ENCODE measurements at places on chromosomes 4 and X.

DNA sequence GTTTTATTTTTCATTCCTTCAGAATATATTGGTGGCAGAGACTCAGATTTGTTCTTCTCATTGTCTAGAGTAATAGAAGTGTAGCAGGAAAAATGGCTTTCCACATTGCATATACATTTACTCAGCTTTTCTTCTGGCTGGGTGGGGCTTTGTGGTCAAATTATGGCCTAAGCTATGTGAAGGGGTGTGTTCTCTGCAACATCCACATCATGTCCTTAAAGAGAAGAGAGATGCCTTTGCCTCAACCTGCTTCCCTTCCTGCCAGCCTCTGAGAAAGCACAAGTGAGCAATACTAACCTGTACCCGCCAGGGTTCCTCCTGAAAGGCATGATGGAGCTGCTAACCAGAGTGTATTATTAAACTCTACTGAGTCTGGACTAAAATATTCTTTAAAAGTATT, 695.6 kb upstream of the FAM241A start:
- no peak for DNase-seq

DNA sequence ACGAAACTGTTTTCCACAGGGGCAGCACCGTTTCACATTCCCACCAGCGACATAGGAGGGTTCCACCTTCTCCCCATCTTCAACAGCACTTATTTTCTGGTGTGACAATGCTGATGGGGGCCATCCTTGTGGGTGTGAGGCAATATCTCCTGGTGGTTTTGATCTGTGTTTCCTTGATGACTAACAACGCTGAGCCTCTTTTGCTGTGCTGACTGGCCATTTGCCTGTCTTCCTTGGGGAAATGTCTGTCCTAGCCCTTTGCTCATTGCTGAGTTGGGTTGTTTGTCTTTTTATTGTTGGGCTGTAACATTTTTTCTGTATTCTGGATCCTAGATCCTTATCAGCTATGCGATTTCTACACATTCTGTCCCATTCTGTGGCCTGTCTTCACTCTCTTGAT, 33.7 kb downstream of the ATP2B3 start:
- no peak for DNase-seq

DNA sequence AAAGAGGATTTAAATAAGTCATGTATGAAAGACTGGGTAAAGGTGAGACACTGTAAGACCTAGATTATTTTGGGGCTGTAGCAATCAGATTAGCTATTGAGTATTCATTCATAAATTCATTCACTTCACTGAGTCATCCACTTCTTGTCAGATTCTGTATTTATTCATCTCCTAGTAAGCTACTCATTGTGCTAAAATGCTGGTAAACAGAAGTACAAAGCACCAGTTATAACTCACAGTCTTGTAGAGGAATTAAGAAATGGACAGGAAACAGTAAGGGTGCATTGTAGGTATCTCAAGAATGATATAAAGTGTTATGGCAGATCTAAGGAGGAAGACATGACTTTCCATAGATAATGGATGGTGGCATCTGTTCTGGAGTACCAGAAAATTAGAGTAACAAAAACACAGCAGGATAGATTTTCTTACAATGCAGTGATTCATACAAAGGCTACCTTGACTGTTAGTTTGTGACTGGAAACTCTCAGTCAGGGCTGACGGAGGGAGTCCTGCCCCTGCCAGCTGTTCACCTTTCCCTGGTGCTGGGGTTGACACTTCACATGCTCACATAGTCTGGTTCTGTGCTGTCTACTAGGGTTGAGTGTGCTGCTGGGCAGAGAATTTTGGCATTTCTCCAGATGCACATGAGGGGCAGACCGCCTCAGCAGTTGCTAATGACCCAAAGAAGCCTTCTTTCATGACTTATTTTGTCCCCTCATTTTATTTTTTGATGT, 26.5 kb upstream of the HAND2 start:
- no peak for DNase-seq

GRCh38 chrX:585115-585808, 45.3 kb upstream of the SHOX start:
- DNase-seq: no peak

GRCh38 chrX:30217465-30217864, 2.1 kb downstream of the MAGEB2 start:
- no peak for DNase-seq

- DNase-seq: no peak
Measured at GRCh38 chrX:104347860-104348259, 93.1 kb upstream of the ESX1 start.

GRCh38 chr4:17941731-17942130, 79.8 kb downstream of the LCORL start:
- no peak for DNase-seq

DNA sequence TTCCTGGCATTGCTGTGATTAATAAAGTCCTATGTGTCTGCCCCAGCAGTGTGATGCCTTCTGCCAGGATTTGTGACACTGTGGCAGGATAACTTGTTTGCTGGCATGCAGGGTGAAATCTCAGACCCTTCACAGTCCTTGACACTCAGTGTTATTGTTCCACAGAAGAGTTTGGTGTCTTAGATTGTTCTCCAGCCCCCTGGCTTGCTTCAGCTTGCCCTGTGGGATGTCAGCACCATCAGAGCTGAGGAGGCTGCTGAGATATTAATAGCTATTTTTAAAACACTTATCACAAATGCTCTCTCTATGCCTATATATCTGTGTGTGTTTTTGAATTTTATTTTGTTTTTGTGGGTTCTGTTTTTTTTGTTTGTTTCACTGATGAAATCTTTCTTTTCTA, 136.9 kb downstream of the TSPAN5 start:
- no peak for DNase-seq

DNA sequence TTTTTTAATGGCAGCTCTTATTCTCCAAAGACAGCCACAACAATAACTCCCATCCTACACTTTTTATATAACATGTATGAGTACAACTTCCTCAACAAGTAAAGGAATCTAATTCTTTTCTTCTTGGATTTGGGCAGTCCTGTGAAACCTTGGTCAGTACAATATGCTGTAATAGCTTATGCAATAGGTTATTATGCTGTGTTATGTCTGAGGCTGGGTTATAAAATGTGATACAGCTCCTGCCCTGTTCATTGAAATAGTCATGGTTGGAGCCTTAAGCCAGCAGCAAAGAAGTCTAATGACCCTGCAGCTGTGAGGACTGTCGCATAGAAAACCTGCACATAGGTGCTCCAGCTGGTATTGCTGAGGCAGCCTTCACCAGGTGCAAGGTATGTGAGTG, 215.8 kb upstream of the RASGEF1B start:
- DNase-seq: no peak

DNA sequence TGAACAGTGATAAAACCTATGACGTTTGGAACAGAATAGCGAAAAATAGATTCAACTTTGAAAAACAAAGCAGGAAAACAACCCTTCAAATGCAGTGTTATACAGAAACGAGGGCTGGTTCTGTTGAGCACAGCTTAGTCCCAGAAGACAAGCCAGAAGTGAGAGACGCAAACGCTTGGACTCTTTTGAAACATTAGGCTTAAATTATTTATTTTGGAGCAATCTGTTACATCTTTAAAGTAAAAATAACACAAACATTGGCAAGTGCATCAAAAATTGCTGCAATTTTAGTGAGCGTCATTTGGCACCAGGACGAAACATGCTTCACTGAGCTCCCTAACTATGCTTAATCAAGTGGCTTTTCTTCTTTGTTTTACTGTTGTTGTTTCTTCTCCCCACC, 63.5 kb downstream of the ENPP6 start:
- DNase-seq: no peak

DNA sequence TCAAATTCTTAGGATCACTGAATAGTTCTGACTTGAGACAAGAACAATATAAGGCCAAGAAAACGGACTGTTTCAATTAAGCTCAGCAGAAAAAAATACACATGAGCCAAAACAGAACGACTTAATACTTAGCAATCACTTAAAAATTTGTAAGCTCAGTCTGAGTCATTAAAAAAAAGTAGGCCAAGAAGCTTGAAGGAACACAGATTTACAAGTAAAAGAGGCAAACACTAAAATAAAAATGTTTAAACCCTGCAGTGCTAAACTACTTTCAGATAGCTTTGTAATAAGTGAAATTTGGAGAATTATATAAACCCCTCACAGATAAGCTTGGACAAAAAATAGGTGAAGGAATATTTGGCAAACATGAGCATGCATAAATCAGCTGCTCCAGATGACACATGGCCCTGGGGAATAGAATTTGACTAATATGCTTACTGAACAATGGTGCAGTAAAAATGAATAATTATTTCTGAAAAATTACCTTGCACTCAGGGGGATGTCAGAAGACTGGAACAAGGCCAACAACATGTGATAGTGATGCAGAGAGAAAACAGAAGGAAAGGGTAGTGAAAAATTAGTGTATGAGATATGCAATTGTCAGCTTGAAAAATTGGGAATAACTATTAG, 49.6 kb downstream of the LNX1 start:
- DNase-seq: no peak

- DNase-seq: no peak
Measured at GRCh38 chr4:140866492-140867005, 110.4 kb upstream of the TBC1D9 start.

DNA sequence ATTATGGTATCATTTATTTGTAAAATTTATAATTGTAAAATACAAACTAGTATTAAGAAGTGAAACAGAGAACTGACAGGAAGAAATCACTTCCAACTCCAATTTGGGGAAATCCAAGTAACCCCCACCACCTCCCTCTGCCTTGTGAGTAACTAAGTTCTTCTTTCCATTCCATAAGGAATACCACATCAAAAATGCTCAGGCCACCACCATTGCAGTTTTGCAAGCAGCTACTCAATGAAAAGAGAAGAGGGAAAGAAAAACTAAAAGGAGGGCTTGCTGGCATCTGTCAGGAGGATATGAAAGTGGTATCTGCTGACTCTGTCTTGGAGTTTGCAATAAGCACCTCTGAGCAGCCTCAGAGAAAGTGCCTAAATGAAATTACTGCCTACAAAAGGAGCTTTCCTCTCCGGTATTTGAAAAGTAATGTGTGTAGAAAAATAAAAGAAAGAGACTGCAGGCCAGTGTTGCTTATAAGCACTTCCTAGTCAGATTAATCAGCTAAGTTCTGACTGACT, 228.7 kb downstream of the OPHN1 start:
- DNase-seq: no peak

DNA sequence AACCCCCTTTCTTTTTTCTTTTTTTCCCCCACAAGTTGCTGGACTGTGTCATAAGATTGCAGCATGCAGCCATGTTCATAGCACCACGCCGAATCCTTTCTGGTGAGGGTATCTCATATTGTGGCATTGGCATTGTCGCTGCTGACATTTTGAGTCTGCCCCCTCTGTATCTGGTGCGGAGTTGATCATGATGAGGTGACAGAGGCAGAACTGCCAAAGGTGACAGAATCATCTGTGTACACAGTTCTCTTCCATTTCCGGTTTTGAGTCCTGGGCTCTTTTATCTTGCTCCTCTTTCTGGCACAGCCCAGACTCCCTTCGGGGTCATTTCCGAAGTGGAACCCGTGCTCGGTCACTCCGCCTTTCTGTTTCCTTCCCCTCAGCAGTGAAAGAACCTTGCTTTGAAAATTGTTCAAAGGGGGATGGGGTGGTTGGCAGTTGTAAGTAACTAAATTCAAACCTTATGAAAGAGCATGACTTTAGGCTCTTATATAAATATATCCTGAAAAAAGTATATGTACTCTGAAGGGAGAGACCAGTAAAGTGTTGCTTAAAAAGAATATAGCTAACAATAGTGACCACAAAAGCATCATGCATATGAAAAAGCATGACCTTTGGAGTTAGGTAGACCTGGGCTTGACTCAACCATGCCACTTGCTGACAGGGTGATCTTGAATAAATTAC, 55.0 kb upstream of the BMP2K start:
- DNase-seq: no peak

GRCh38 chr4:18914182-18914581, 892.6 kb upstream of the LCORL start:
- no peak for DNase-seq

DNA sequence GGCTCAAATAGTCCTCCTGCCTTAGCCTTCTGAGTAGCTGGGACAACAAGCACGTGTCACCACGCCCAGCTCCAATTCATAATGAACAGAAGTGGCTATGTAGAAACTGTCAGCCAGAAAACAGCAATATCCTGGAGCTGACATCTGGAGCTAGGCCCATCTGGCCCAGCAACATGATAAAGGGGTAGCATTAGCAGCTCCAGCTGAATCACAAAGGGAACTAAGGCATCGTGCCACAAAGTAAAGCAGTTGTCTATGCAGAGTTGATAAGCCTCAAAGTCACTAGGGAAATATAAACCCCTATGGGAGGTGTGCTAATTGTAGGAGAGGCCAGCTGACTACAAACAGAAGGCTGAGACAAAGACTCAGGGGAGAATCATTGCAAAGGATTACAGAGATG, 270.5 kb upstream of the GPC4 start:
- DNase-seq: no peak

GRCh38 chr4:118810991-118811764, 24.7 kb downstream of the SEC24D start:
- no peak for DNase-seq

GRCh38 chrX:63581906-63582305, 203.1 kb downstream of the ARHGEF9 start:
- no peak for DNase-seq

- no peak for DNase-seq
Measured at GRCh38 chr4:5399790-5400421, 308.5 kb downstream of the EVC2 start.

- DNase-seq: no peak
Measured at GRCh38 chr4:67776746-67777145, 22.6 kb upstream of the GNRHR start.
